Stimulated activated CD8-positive, alpha-beta memory T cell treated with anti-CD3 and anti-CD28 coated beads, Interleukin-12 subunit alpha, Interleukin-12 subunit beta, amount 100 ng/mL, for 1 hour (primary cell): ENCODE measurements at places on chromosomes 3 and 15.

GRCh38 chr15:52765785-52766184 is 24.4 kb downstream of the ONECUT1 start:
- DNase-seq, result no peak

DNA sequence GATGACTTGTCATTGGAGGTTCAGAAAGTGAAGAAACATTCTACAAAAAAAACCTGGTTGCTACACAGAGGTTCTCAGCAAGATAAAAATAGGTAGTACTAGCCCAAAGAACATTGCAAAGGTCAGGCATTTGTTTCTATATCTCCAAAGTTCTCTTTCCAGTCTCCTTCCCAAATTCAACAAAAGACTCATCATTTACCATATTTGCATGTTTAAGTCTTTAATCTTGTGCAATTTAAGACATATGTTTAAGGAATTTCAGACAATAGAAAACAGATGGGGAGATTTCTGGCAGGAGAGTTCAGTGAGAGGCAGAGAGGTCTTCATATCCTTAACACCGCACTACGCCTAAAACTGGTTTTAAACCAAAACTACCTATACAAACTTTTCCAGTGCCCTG is 173.8 kb upstream of the THBS1 start:
- no peak for DNase-seq

DNA sequence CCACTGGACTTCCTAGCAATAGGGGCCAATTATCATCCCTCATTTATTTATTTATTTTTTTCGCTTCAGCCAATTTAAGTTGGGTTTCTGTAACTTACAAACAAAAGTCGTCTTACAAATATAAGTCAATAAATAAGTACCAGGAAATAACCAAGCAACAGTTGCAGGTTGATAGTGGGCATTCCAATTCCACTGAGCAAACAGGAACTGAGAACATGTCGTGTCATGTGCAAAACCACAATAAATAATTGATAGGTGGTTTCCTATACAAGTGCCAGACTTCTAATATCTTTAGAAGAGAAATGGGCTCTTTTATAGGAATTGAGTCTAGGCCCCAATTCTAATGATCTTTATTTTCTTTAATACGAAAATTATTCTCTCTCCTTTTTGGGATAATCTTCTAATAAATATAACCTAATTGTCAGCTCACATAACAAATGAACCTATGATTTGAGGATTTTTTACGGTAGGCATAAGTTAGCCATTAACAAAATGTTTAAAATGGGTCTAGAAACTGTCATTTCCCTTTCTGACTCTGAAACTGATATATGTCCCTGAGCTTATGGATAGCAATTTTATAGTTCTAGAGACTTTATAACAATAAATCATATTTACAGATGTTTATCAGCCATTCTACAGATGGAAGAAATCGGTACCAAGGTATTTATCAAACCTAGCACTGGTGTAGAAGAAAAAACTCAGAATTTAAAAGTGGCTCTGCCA is 571.8 kb downstream of the FOXP1 start:
- no peak for DNase-seq

- DNase-seq, result no peak
Observed at GRCh38 chr3:9915254-9916141, 1.4 kb upstream of the IL17RC start.

DNA sequence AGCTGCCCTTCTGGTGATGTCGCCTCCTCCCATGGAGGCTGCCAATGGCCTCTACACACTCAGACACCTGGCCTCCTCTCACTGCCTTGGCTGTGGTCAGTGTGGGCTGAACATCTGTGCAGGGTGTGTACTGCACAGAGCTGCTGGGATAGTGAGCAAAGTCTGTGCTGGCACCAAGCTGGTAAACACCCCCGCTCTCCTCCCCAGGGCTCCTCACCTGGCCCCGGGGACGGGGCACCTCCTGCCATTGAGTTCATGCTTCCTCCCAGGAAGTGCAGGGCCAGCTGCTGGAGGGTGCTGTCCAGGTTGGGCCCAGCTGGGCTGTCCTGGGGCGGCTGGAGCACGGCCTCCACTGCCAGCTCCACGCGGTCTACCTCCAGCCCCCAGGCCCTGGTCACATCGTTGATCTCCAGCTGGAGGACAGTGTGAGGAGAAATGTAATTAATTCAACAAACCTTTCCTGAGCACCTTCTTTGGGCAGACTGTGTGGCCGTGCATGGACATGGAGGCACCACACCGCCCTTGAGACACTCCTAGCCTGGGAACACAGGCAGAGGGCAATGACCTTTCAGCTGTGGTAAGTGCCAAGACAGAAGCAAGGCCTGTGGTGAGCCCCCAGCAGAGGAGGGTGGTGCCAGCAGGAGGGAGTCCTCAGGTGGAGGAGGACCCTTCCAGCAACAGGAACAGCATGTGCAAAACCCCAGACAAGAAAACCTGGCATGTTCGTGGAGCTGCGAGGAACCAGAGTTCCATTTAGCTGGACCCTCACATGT is 6.8 kb downstream of the STOML1 start:
- no peak for DNase-seq

GRCh38 chr3:66898155-66898554 is 100.0 kb upstream of the KBTBD8 start:
- DNase-seq, result no peak

DNA sequence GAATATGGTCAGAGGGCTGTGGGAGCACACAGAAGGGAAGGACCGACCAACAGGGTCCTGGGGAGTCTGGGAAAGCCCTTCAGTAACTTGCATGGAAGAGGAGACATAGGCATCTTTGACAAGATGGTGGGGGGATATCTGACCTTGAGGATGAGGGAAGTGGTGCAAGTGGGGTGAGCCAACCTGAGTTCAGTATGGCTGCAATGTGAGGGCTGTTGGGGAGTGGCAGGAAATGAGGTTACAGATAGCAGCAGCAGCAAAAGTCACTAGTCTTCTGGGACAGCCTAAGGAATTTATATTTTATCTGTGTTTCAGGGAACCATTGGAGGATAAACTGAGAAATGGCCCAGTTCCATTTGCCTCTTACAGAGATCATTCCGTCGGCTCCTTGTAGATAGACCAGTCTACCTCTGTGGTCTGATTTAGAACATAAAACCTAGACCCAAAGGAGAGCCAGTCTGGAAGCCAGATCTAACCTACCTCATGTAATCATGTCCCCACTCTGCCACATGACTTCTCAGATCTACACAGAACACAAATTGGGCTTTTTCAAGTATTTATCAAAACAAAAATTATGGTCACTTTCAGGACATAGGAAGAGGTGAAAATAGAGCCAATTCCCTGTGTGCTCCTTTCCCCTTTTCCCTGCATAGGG is 75.6 kb downstream of the ST6GAL1 start:
- no peak for DNase-seq

- DNase-seq, result no peak
Observed at GRCh38 chr3:147914532-147914931, 505.4 kb downstream of the ZIC1 start.

GRCh38 chr3:72663429-72663828 is 184.8 kb downstream of the SHQ1 start:
- DNase-seq, result no peak

DNA sequence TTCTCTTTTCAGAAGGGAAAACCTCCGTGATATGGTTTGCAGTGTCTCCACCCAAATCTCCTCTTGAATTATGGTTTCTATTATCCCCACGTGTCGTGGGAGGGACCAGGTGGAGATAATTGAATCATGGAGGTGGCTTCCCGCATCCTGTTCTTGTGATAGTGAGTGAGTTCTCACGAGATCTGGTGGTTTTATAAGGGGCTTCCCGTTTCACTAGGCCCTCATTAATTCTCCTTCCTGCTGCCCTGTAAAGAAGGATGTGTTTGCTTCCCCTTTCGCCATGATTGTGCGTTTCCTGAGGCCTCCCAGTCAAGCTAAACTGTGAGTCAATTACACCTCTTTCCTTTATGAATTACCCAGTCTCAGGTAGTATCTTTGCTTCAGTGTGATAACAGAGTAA is 692.7 kb upstream of the GRM7 start:
- no peak for DNase-seq

- DNase-seq, result no peak
Observed at GRCh38 chr3:172478116-172478515, 29.9 kb upstream of the GHSR start.

- DNase-seq, result no peak
Observed at GRCh38 chr3:48364840-48365239, 7.2 kb upstream of the FBXW12 start.

DNA sequence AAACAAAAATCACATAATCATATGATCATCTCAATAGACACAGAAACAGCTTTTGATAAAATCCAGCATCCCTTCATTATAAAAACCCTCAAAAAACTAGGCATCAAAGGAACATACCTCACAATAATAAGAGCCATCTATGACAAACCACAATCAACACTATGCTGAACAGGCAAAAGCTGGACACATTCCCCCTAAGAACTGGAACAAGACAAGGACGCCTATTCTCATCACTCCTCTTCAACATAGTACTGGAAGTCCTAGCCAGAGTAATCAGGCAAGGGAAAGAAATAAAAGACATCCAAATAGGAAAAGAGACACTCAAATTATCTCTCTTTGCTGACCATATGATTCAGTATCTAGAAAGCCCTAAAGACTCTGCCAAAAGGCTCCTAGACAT is 54.9 kb upstream of the SLC12A8 start:
- no peak for DNase-seq

DNA sequence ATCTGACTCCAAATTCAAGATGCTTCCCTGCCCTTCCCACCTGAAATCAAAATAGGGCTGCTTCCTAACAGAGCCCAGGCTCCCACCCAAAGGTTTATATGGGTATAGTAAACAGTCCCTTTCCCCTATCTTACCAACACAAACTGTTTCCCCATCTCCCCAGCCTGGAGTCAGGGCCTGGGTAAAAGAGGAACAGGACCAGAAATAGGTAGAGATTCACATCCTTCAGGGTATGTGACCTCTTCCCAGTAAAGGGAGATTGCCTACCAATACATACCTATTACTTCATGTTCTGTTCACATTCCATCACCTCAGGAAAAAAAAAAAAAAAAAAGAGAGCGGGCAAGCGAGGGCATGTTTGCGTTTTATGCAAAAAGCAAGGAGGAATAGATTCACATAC is 9.7 kb upstream of the SHF start:
- no peak for DNase-seq

- no peak for DNase-seq
Observed at GRCh38 chr3:45642731-45643152, 46.5 kb upstream of the SACM1L start.

DNA sequence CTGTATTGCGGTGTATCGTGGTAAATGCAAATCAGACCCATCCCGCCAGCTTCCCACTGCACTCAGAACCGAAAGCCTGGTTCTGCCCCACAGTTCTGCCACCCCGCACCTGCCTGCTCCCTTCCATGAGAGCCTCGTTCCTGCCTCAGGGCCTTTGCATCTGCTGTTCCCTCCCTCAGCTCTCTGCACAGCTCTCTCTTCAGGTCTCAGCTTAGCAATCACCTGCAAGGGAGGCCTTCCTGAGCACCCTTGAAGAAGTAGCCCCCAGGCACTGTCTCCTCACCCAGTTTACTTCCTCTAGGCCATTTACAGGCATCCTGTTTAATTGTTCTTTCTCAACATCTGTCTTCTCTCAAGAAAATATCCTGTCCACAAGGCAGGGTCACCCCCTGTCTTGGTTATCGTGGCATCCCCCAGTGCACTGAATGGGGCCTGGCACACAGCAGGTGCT is 13.3 kb upstream of the IQSEC1 start:
- no peak for DNase-seq

DNA sequence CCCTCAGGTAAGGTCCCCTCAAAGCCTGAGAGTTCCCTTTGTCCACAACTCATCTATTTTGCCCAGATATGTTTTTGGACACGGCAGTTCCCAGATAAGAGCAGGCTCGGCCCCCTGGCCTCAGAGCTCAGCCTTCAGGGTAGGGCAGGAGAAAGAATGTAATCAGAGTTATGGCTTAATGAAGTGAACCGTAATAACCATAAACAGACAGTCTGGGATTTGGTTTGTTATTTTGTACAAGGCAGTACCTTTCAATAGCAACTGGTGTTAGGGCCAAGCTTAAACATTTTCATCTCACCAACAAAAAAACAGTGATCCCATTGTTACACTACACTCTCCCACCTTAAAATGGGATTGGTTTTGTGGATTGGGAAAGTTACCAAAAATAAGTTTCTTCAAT is 12.2 kb upstream of the ALDH1A3 start:
- DNase-seq, result no peak

DNA sequence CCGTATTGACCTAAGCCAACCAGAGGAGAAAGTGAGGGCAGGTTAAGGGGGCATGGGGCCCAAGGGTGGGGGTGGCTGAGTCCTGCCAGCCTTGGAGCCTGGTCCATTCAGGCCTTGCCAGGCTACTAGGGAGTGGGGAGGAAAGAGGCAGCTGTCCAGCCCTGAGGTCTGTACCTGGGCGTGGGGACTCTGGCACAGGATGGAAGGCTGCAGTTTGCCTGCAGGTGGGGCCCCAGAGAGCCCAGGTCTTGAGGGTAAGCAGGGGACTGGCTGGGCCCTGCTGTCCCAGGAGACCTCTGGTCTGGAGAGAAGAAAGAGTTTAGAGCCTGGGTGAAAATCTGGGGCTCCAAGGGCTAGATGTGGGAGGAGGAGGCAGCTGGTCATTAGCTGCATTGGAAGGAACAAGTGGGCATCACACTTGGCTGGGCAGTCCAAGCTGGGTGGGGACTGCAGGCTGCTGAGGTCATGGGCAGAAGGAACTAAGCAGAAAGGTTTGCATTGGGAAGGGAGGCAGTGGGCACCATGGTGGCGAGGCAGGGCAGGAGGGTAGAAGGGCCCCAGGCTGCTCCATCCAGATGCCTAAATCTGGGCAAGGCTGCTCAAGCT is 108.4 kb downstream of the OXNAD1 start:
- no peak for DNase-seq

GRCh38 chr15:31552482-31553099 is 226.0 kb downstream of the KLF13 start:
- DNase-seq, result no peak

DNA sequence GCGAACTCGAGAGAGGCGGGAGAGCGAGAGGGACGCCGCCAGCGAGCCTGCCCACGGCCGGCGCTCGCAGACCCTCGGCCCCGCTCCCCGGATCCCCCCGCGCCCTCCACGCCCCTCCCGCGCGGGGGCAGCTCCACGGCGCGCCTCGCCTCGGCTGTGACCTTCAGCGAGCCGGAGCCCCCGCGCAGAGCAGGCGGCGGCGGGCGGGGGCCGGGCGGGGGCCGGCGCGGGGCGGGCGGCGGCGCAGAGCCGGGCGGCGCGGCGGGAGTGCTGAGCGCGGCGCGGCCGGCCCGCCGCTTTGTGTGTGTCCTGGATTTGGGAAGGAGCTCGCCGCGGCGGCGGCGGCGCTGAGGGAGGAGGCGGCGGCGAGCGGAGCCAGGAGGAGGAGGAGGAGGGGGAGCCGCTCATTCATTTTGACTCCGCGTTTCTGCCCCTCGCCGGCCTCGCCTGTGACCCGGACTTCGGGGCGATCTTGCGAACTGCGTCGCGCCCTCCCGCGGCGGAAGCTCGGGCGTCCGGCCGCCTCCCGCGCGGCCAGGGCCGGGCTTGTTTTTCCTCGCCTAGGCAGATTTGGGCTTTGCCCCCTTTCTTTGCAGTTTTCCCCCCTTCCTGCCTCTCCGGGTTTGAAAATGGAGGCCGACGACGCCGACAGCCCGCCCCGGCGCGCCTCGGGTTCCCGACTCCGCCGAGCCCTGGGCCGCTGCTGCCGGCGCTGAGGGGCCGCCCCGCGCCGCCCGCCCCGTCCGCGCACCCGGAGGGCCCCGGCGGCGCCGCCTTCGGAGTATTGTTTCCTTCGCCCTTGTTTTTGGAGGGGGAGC is 524 bp downstream of the IGF1R start:
- DNase-seq, result no peak
